ENCODE measurements at places on chromosomes 7 and 10. TPM values are rescaled to one million over a fixed set of nuclear protein-coding genes. Genes with fewer than 3 reads are reported as not detected.

VPS37D gene
- total RNA-seq, result 7.5 TPM

IFIT1B gene
- total RNA-seq, result under 0.01 TPM

PBLD gene
- 6.4 TPM for total RNA-seq

RBP4 gene
- not detected for total RNA-seq

ZNF853 gene
- 3.2 TPM for total RNA-seq

PRPS1L1 gene
- total RNA-seq, result not detected

PDE6C gene
- total RNA-seq, result not detected

HYAL4 gene
- total RNA-seq, result not detected

OR2A42 gene
- total RNA-seq, result not detected

DYNC1I1 gene
- 0.17 TPM for total RNA-seq

AKR1B15 gene
- not detected for total RNA-seq

MMP21 gene
- not detected for total RNA-seq

ZPBP gene
- total RNA-seq, result not detected

TAS2R41 gene
- total RNA-seq, result not detected

NDUFB2 gene
- 169 TPM for total RNA-seq

PLCE1 gene
- total RNA-seq, result 3.3 TPM

SPACDR gene
- 0.17 TPM for total RNA-seq

APBB1IP gene
- total RNA-seq, result 1.6 TPM

ANKRD26 gene
- 8.7 TPM for total RNA-seq

GPRIN2 gene
- total RNA-seq, result not detected

Measured in bronchial smooth muscle cell (primary cell).